Right lung (tissue), 10 donors: ENCODE measurements at places on chromosomes 7 and 10. TPM values are rescaled to one million over a fixed set of nuclear protein-coding genes. Genes with fewer than 3 reads are reported as not detected.

DNA sequence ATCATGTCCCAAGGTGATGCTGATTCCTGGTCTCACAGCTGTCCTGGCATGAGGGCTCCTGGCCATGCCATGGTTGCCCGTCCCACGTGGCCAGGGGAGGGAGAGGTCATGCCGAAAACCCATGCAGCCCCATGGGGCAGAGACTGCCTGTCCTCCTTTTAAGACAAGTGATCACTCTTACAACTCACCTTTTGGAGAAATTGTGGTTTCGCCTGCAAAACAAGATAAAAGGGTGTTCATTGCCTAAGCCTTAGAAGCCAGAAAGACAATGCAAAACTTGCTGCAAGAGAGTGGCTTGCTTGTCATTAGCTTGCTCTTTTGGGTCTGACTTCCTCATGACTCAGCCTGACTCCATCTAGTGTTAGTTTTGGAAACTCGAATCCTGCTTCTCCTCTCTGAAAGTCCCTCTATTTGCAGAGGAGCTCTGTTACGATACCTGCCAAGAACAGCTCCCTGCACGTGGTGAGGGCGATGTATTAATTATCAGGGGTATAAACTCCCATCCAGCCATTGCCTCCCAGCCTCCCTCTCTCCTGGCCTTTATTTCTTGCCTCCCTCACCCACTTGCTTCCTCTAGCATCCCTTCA is 26.7 kb downstream of the TMEM273 start:
- DNase-seq: no peak

GRCh38 chr10:77768039-77768438 is 130.4 kb upstream of the KCNMA1 start:
- DNase-seq: no peak

DNA sequence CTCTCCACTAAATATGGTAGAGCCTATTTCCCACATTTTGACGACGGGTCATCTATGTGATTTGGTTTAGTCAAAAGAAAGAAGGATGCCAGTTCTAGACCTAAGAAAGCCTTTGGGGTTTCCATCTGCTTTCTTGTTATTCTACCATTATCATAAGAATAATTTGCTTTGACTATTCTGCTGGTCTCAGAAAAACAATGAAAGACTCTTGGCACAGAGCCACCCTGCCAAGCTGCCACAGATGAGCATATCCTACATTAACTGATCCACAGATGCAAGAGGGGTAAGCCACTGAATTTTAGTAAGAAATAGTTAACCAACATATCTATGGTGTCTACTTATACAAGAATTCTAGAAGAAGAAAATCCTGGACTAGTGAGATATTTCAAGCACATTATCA is 158.6 kb upstream of the MAGI2 start:
- DNase-seq: no peak

- no peak for DNase-seq
Measured at GRCh38 chr10:116766837-116767634, 24.7 kb upstream of the HSPA12A start.

- DNase-seq: no peak
Measured at GRCh38 chr10:3470191-3470590, 297.6 kb upstream of the PITRM1 start.

Gene CCL26
- 0.59 TPM for polyA plus RNA-seq

Gene TBX20
- not detected for polyA plus RNA-seq

Gene AKR1C8
- not detected for polyA plus RNA-seq

Gene EDRF1
- 67.9 TPM for polyA plus RNA-seq
